ENCODE measurements at places on chromosomes 3 and 15.

DNA sequence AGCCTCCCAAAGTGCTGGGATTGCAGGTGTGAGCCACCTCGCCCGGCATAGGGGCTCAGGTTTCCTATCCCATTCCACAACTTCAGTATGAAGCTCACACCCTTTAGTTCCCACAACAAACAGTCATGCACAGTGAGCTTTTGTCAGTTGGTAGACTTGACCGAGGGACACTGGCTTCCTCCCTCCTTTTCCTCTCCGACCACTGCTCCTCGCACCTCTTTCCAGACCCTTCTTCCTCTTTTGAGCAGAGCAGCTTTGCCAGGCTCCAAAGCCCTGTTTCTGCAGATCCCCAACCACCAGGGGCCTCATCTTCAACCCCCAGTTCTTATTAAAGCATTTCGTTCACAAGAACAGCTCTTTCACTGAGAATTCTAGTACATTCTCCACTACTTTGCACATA is 12.7 kb upstream of the CILP start:
- no peak for DNase-seq

- no peak for DNase-seq
Measured at GRCh38 chr15:78205337-78205736, 29.0 kb downstream of the ACSBG1 start.

DNA sequence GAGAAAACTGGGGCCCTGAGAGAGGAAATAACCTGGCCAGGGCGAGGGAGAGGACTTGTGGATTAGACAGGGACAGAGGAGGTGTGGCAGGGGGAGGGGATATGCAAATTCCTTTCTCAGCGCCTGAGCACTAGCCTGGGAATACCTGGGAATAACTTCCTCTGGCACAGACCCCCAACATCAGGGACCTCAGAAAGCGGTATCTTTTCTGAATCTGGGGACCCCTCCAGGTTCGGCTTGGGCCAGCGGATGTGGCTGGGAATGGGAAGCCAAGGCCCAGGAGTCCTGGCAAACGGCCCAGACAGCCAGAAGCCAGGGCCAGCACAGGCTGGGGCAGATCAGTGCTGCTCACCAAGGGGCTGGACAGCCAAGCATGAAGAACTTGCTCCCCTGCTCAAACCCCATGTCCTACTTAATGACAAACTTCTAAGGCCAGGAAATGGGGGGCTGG is 9.2 kb upstream of the ACSBG1 start:
- DNase-seq: no peak

- no peak for DNase-seq
Measured at GRCh38 chr15:98442901-98443300, 205.4 kb upstream of the IGF1R start.

DNA sequence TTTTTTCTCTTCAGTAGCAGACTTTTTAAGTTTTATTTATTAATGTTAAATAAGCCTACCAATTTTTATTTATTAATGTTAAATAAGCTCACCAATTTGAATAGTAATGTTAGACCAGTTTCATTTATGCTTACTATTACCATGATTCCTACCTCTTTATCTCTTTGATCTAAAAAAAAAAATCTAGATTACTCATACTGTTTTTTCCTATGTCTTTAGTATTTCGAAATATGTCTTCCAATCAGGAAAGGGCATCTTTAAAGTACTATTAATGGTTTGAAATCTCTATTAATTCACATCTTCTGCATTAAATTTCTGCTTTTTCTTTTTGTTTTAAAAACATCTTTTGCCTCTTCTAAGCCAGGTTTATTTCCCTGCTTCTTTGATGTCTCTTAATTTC is 27.5 kb upstream of the MAPKBP1 start:
- DNase-seq: no peak

DNA sequence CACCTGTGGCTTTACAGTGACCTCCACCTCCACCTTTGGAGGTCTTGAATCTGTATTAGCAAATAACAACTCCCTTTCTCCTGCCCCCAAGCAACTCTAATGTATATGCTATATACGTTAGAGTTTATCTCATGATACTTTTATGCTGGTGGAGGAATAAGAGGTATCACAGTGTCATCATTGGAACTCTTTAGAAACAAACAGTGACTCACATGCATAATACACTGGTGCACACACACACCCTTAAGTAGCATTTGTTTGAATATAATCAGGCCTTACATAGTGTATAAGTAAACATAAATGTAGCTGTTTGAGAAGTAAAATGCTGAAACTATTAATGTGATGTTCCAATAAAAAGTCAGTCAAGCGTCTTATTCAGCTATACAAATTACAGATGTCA is 280.2 kb upstream of the C2CD4B start:
- DNase-seq: no peak

DNA sequence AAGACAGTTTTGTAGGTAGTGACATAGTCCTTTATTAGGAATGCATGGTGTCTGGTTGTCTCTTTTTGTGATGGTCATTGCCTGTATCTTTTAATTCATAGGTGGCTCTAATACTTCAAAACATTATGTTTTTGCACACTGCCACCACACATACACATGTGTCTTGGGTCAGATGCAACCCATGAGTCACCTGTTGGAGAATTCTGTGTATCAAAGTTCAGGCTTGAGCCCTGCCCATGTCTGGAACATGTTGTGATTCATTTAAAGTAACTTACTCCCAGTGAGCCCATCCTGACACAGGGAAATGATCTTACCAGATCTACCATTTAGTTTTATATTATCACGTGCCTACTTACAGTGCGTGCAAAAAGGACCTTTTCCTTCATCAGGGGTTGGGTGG is 142.7 kb downstream of the GHSR start:
- no peak for DNase-seq

DNA sequence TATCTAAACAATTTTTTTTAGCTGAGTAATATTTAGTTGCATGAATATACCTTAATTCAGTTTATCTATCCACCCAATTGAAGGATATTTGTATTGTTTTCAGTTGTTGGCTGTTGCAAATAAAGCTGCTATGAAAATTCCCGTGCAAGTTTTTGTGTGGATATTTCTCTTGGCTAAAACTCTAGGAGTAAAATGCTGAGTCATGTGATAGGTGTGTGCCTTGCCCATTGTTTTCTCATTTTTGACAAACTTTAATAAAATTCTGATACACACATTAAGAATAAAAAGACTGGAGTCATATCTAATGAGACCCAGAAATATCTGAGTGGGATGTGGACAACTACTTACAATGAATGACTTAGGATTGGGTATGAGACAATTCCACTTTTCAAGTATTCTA is 78.6 kb downstream of the MDFIC2 start:
- no peak for DNase-seq

DNA sequence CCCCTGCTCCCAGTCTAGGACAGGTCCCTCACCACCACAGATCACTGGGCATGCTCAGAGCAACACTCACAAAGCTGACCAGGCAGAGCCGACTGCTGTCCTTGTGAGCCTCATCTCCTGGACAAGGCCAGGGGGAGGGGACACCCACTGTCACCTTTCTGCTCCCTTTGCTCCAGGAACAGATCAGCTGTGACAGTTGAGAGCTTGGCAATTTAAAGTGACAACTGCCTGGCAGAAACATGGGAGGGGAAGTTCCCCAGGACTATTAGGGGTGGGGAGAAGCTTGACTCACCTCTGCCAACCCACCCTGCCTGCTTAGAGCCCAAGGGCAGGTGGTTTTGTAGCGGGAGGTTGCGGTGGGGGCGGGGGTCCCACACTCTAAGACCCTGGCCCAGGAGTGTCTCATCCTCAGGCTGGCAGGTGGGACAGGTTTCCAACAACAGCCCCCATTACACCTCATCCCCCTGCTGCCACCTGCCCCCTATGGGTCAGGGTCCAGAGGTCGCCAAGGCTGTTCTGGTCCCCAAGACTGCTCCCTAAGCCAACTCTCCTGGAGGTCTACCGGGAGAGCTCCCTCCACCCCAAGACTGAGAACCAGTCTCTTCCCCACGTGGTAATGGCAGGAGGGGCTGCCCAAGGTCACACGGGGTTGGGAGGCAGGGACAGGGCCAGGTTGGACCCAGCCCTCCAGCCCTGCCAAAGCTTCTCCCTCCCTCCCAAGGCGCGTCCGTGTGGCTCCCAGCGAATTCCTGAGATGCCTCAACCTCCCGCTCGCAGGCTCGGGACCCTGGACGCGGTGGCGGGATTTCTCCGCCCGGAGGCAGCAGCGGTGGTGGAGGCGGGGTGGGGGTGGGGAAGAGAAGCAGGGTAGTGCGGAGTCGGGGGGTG is 80.4 kb downstream of the IQSEC1 start:
- DNase-seq: no peak

GRCh38 chr3:77227567-77227966 is 187.7 kb downstream of the ROBO2 start:
- no peak for DNase-seq

Measured in GM13977 (cell line).